Esophagus squamous epithelium (tissue), 5 donors: ENCODE measurements at places on chromosomes 11 and 22. TPM values are rescaled to one million over a fixed set of nuclear protein-coding genes. Genes with fewer than 3 reads are reported as not detected.

GRCh38 chr11:66225066-66225465, 43.4 kb upstream of the RAB1B start:
- no peak for DNase-seq

DNA sequence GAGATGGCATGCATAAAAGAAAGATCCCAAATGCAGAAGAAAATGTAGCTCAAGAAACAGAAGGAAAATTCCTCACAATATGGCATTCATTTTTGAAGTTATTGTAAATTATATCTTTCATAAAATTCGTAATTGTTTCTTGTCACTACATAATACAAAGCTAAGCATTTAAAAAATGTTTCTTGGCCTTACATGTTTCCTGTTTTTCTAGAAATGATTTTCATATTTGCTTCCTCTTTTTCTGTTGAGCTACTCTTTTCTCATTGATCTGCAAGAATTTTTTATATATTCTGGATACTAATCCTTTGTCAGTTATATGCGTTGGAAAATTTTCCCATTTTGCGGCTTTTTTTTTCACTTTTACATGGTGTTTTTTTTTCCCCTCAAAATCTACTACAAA, 48.0 kb downstream of the ENTHD1 start:
- no peak for DNase-seq

- DNase-seq: no peak
These were observed 36.9 kb downstream of the UBASH3B start for GRCh38 chr11:122692444-122692843.

- DNase-seq: no peak
These were observed 101.4 kb downstream of the C11orf58 start for GRCh38 chr11:16839821-16840220.

- DNase-seq: no peak
These were observed 128.3 kb downstream of the MAML2 start for GRCh38 chr11:96214777-96215109.

GRCh38 chr22:40764763-40765441, 54.2 kb downstream of the SLC25A17 start:
- no peak for DNase-seq

VWCE gene
- total RNA-seq: 0.42 TPM

TMEM132A gene
- 52.7 TPM for total RNA-seq

SIDT2 gene
- total RNA-seq: 20.0 TPM

STT3A gene
- total RNA-seq: 50.7 TPM

SIAE gene
- 6.6 TPM for total RNA-seq
